Activated CD8-positive, alpha-beta memory T cell treated with anti-CD3 and anti-CD28 coated beads for 1 hour (primary cell): ENCODE measurements at places on chromosomes 2 and 18.

- DNase-seq = no peak
Measured at GRCh38 chr2:235232449-235233433, 261.1 kb upstream of the AGAP1 start.

GRCh38 chr2:143629340-143629739 lies 500.1 kb downstream of the ARHGAP15 start:
- no peak for DNase-seq

DNA sequence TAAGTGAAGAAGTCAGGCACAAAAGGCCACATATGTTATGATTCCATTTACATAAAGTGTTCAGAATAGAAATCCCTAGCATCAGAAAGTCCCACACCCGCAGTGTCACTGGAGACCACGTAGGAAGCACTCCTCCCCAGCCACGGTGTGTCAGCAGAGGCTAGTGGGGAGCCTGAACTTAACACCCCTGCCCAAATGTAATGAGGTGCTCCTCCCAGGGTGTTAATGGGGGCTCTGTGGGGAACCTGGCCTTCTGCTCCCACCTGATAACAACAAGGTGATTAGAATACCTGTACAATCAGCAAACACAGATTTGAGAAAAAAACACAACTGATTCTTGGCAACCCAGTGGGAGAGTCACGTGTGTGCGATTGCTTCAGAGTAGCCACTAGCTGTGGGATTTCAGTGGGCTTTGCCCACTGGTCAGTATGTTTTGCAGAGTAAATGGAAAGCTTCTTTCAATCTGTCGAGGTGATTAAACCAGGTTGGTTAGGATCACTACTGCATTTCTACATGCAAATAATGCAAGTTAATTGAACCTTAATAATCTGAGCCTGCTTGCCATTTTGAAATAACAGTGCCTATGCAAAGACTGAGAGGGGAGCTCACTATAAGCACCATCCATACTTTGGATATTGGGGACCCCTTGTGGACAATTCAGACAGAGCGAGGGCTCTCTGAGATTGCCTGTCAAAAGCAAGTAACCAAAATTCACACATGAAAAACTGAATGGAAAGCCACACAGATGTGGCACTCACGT lies 20.6 kb upstream of the ATRAID start:
- DNase-seq = no peak

GRCh38 chr2:159933727-159934049 lies 128.7 kb downstream of the PLA2R1 start:
- no peak for DNase-seq

- no peak for DNase-seq
Measured at GRCh38 chr18:8741117-8741516, 35.8 kb downstream of the MTCL1 start.

DNA sequence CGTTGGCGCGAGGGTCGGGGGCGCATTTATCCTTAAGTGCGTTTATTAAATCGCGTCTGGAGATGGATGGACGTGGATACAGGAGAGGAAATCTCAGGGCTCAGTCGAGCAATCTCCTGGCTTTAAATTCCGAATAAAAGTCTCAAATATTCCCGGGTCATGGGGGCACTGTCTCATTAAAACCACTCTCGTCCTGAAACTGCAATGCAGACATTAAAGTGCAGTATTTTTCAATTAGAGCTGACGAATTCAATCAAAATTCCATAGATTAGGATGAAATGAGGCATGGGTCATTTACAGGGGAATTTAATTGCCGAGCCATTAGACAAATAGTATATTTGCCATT lies 10.7 kb upstream of the GBX2 start:
- no peak for DNase-seq

- DNase-seq = no peak
Measured at GRCh38 chr18:25353080-25353479, 1.1 kb upstream of the ZNF521 start.

- no peak for DNase-seq
Measured at GRCh38 chr2:165122521-165122920, 81.3 kb downstream of the SCN3A start.

DNA sequence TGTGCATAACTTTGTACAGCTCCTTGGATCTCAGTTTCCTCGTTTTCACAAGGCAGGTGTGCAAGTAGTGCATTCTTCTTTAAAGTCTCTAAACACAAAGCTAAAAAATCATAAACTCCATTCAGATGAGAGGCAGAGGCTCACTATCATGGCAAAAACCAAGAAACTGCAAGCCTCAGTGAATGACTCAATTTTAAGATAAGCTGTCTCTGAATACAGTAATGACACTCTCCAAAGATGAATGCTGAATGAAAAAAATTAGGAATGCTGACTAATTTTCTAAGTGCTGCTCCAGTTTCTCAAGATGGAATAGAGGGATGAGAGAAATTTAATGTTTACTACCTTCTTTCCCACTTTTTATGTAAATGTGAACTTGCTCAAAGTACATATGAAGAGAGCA lies 17.2 kb downstream of the B4GALT6 start:
- DNase-seq = no peak

DNA sequence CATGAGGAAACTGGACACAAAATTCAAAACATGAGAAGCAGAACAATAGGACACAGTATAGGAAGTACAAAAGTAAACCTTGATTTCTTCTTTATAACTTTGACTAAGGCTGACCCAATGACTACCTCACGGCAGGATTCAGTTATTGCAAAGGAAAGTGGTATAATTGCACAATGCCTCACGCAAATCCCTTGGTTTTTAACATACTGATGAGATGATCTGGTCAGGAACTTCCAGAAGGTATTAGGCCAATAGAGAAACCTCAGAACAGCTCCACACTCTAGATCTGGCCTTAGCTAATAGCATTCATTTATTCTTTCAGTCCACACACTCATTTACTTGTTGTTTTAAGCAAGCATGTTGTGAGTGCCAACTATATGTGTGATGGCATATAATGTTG lies 1526.9 kb upstream of the ACVR2A start:
- DNase-seq = no peak

DNA sequence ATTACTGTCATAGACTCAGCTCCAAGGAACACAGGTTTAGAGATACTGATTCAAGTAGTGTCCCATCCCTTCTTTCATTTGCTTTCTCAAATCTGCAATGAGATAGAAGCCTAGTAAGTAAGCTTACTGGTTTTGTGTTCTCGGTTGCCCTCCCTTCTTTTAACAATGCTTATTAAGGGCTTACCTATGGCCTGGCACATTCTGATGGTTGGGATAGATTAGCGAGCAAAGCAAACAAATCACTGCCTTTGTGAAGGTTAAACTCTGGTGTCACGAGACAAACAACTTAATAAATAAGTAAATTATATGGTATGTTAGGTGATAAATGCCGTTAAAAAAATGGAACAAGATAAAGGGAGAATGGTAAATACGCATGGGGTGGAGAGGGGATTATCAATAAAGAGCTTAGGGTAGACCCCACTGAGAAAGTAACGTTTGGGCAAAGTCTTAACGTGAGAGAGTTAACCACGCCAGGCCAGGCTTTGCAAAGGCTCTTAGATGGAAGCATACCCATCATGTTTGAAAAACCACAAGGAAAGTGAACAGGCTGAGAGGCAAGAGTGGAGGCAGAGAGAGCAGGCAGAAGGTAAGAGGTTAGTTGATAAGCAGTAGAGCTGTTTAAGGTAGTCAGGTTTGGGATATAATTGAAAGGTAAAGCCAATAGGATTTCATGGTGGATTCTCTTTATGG lies 31.0 kb downstream of the EIF2AK3 start:
- no peak for DNase-seq

- no peak for DNase-seq
Measured at GRCh38 chr2:163785162-163785561, 49.4 kb upstream of the FIGN start.

- DNase-seq = no peak
Measured at GRCh38 chr2:181281206-181281832, 175.9 kb upstream of the ITGA4 start.
